ENCODE measurements at places on chromosomes 1 and 21.
A peak's percentile ranks its signal among the peaks of the same experiment; 100 is the strongest.

DNA sequence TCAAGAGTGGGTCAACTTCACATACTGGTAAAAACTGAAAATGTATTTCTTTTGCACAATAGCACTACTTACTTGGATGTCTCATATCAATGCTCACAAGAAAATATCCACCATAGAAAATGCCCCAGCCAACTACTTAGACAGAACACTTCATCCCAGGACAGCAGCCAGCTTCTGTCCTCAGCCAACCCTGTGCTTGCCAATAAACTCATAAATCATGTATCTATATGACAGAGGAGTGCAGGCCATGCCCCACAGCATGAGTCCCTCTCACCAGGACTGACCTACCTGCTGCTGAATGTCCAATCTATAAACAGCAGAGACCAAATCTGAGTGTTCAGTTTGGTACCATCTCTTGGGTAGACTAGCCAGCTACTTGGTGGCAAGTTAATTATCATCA, 179.3 kb downstream of the OMA1 start:
- DNase-seq, result no peak

DNA sequence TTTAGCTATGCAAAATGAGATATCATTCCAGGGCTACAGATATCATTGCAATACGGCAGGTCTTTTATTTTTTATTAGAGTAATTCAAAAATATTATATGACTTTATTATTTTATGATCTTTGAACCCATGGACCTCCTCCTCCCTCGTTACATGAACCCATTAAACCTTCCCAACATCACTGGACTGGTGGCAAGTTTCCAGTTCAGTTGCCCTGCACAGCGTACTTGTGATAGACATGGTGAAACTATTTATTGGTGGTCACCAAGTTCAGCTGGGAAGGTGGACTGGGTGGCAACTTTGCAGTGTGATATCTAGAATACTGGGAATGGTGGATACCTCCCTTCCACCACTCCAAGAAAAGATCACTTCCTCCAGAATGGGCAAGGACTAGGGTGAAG, 52.5 kb downstream of the SLC30A10 start:
- no peak for DNase-seq

- no peak for DNase-seq
Measured at GRCh38 chr1:116667078-116667574, 407 bp downstream of the IGSF3 start.

GRCh38 chr21:17523007-17523451, 10.2 kb downstream of the CXADR start:
- DNase-seq, result no peak

DNA sequence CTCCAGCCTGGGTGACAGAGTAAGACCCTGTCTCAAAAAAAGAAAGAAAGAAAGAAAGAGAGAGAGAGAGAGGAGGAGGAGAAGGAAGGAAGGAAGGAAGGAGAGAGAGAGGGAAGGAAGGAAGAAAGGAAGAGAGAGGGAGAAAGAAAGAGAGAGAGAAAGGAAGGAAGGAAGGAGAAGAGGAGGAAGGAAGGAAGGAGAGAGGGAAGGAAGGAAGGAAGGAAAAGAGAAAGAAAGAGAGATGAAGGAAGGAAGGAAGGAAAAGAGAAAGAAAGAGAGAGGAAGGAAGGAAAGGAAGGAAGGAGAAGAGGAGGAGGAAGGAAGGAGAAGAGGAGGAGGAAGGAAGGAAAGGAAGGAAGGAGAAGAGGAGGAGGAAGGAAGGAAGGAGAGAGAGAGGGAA, 82.2 kb upstream of the ATP1B1 start:
- no peak for DNase-seq

- peak; percentile 6 for DNase-seq
Measured at GRCh38 chr21:37219761-37220432, 47.2 kb downstream of the VPS26C start.

- DNase-seq, result no peak
Measured at GRCh38 chr1:193584731-193585239, 398.4 kb upstream of the B3GALT2 start.

- peak; percentile 48 for DNase-seq
Measured at GRCh38 chr1:178172939-178173338, 79.0 kb downstream of the RASAL2 start.

DNA sequence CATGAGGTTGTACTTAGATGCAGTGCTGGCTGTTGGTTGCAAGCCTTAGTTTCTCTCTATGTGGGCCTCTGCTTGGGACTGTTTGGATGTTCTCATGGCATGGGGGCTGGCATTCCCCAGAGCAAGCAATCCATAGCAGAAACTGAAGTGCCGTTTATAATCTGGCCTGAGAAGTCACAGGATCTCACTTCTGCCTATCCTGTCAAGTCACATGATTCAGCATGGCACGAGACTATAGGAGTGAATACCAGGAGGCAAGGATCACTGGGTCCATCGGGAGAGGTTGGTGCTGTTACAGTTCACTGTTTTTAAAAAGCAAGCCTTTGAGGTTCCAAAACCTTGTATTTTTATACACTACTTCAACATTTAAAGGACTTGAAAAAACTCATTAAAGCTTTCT, 16.7 kb downstream of the COLGALT2 start:
- no peak for DNase-seq

GRCh38 chr1:36300526-36300925, 5.6 kb upstream of the SH3D21 start:
- DNase-seq, result no peak
